ENCODE measurements at places on chromosomes 6 and 20.

- DNase-seq: no peak
Observed at GRCh38 chr6:137911675-137912191, 44.7 kb downstream of the TNFAIP3 start.

- no peak for DNase-seq
Observed at GRCh38 chr20:910870-911770, 5.0 kb downstream of the ANGPT4 start.

DNA sequence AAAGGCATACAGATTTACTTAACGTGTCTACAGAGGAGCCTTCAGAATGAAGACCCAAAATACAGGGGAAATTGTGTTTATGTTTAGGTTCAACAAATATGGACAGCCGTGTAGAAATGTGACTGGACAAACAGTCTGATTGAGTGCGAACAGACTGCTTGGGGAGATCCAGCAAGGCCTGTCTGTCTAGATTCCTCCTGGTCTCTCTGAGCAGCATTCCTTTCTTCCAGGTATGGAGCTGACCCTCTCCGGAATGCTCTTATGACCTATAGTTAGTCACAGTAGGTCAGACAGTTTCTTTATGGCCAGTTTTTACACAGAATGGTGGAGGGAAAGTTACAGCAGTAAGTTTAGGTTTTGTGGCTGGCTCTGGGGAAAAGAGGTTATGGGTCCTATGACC, 9.0 kb downstream of the RIN2 start:
- no peak for DNase-seq

GRCh38 chr6:25307805-25308494, 28.8 kb downstream of the CARMIL1 start:
- no peak for DNase-seq

GRCh38 chr20:8782804-8783203, 286.1 kb upstream of the PLCB4 start:
- no peak for DNase-seq

GRCh38 chr6:15285682-15286294, 39.9 kb downstream of the JARID2 start:
- DNase-seq: no peak

DNA sequence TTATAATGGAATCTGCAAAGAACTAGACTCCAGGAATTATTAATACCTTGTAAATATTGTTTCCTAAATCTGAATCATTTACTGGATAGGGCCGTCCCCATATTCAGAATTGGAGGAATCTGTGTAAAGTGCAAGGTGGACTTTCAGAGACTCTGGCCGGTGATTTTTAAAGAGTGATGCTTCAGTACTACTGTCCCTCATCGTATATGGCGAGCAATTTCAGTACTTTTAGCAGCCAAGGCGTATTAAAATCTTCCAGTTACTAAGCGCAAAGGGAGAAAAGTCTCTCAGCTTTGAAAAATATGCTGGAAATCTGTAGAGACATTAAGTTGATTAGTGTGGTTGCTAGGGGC, 483 bp downstream of the SMIM26 start:
- no peak for DNase-seq

DNA sequence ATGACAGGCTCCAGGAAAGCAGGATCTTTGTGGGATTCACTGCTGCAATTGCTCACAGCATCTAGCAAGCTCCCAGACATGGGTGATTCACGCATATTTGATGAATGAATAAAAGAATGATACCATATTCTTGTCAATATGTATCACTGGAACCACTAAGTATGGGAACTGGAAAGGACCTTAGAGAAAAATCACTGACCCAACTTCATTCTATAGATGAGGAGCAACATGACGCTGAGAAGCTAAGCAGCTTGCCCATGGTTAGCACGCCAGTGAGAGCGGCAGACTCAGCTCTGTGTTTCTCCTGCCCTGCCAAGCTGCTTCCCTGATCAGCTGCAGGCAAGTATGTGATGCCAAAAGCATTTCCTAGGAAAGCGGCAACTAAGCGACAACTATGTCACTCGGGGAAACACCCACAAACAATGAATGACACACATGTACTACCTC, 66.8 kb downstream of the PPP1R3G start:
- DNase-seq: no peak

DNA sequence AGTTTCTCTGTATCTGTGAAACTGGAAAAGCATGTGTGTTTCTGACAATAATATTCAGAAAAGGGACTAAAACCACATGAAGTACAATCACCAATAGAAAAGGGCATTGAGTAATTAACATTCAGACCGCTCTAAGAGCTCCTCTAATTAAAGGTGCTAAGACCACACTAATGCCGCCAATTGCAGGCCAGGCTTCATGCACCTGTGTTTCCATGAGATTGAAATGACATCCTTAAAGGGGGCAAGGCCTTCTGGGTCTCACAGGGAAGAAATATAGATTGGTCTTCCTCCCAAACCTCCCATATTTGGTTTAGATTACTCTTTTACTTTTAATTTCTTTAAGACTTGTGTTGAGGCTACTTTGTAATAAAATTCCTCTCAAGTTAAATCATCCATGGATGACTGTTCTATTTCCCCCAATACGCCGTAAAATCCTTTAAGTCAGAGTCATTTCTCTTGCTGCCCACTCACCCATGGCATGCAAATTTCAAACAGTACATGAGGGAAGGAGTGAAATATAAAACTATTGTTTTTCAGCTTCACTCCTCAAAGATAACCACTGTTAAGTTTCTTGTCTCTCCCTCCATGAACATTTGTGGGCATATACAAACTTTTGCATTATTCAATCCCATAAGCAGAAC, 110.6 kb downstream of the UBE3D start:
- DNase-seq: no peak

DNA sequence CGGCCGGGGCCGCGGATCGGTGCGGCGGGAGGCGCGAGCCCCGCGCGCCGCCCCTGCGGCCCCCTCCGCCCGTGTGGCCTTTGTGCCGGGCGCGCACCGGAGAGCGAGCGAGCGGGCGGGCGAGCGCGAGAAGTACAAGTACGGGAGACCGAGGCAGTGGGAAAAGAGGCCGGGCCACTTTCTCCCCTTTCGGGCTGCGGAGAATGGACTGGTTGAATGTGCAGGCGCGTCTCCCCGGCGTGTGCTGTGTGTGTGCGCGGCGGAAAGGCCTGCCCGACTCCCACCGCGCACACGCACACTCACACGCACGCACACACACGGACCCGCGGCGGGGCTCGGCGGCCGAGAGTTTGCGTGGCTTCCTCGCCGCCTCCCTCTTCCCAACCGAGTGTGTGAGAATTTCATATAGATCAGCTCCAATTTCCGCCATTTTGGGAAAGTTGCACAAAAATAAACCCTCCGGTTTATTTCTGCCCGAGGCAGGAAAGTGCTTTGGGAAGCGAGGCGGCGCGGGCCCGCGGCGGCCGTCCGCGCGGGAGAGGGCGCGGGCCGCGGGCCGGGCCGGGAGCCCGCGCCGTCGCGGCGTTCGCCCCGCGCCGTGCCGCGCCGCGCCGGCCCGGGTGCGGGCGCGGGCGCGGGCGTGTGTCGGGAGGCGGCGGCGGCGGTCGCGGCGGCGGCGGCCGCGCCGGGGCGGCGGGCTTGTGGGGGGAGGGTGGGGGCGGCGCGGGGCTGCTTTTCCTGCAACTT, 1.1 kb downstream of the L3MBTL3 start:
- DNase-seq: peak; percentile 71

DNA sequence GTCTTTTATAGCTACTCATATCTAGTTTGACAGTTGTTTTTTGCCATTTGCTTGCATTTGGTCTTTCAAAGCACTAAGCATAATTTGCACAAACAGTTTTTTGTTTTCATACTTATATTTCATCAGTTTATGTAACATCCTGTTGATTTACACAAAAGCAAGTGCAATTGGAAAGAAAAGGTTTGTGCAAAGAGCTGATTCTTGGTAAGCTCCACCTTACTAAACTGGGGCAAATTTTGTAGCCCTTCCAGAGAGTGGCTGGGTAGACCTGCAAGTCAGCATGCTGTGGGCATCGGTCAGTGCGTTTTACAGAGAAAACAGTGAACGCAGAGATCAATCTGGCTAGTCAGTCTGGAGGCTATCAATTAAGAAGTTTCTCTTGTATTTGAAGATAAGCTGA, 34.5 kb downstream of the TXLNB start:
- no peak for DNase-seq

GRCh38 chr6:15038013-15038791, 207.7 kb upstream of the JARID2 start:
- no peak for DNase-seq

GRCh38 chr6:13812359-13812642, 2.1 kb downstream of the MCUR1 start:
- no peak for DNase-seq

- no peak for DNase-seq
Observed at GRCh38 chr20:51625105-51625504, 82.6 kb upstream of the NFATC2 start.

DNA sequence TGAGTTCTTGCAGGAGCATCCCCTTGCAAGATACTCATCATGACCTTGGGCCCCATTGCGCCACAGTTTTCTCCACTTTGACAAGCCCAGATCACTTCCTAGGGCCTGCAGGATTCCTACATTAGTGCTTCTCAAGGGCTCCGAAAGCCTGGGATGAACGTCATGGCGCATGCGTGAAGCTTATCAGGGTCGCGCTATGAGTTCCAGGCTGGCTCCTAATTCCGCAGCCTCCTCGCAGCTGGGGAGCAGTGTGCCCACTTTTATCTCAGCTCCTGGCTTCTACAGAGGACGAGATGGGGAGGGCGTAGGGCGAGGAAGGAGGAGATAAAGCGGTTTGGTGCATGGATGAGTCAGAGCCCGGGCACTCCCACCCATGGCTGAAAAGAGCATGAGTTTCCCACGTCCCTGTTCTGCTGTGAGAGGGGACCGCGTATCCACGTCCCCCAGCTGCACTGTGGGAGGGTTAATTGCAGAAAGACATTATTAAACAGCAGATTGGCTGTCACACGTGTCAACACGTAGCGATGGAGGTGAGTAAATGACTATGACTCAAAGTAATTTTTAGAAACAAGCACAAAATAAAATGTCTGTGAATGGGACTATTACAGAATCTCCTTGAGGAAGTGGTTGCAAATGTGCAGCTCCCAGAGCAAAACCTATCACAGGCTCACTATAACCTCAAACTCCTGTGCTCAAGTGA, 72.9 kb upstream of the DSP start:
- no peak for DNase-seq
